ENCODE measurements at places on chromosomes 16 and 17.

DNA sequence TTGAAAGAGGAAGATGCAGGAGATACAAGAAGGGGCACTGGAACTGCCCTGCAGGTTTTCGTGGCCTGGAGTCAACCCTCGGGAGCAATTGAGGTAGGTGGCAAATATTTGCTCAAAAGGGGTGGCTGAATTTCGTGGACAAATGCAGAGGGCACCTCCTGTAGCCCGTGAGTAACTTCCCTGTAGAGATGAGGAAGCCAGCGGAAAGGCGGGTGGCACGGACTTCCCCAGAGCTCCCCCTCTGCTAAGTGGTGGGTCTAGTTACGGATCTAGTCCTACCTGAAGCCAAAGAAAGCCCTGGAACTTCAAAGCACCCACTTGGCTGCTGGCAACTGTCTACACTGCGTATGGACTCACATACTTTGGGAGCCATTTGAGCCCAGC is 1.0 kb upstream of the ATP2C2 start:
- DNase-seq, result no peak

DNA sequence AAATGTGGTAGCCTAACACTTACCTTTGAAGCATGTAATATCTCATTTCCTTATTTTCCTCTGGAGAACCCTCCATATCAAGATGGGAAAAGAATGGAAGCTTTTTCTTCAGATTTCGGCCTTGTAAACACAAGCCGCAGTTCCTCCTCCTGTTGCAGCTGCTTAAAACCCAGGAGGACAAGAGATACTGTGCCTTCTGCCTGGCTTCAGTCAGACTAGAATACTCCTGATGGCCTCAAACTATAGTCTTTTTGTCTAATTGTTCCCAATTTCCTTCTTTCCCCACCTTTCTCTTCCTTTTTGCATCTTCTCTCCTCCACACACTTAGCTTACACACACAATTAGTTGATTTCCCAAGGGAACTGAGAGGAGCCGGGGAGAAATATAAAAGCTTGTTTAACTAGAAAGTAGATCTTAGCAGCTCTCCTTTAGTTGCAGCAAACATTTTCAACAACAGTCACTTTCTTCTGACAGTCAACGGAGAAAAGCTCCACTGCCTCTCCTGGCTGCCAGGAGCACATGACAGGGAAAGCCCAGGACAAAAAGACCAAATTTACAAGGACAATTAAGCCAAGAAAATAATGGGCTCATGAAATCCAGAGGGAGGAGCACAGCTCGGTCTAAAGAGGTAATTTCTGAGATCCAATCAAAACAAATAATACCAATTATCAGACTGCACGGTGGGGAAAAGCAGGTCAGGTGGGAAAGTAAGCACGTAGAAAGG is 76.4 kb upstream of the C17orf78 start:
- no peak for DNase-seq

- no peak for DNase-seq
Measured at GRCh38 chr17:19540706-19541370, 7.2 kb downstream of the SLC47A1 start.

GRCh38 chr16:82177555-82177954 is 7.5 kb upstream of the MPHOSPH6 start:
- DNase-seq, result no peak

DNA sequence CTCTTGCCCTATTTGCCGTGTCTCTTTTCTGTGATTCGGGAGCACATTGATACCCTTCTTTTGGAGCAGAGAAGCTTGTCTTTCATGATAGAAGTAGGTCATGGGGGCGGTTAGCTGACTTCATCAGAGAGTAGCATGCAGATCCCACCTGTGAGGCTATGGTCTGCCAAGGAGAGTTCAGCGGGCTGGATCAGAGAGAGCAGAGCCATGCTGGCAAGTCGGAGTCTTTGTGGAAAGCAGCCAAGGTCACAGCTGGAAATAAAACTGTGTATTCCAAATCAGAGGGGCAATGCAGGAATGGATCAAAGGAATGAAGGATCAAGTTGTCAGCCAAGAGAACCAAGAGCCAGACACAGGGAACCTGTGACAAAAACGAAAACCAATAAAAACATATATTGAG is 595.9 kb downstream of the WWOX start:
- no peak for DNase-seq

DNA sequence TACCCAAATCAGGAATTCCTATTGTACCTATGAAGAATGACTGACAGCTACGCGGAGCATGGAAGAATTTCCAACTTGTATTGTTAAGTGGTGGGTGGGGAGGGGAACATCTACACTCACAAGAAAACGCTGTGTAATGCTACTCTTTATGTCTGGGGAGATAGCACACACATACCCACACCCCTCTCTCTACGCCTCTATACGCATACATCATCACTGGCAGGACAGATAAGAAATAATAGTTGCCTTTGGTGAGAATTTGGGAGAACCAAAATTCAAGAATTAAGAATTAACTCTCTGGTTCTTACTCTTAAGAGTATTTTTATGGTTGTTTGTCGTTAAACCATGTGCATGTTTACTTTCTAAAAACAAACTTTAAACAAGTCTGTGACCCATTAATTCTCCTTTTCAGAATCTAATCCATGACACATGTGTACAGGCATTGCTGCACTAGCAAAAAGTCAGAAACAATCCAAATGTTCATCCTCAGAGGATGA is 33.9 kb downstream of the CREBBP start:
- no peak for DNase-seq

GRCh38 chr17:57902117-57902799 is 52.4 kb upstream of the MRPS23 start:
- no peak for DNase-seq

DNA sequence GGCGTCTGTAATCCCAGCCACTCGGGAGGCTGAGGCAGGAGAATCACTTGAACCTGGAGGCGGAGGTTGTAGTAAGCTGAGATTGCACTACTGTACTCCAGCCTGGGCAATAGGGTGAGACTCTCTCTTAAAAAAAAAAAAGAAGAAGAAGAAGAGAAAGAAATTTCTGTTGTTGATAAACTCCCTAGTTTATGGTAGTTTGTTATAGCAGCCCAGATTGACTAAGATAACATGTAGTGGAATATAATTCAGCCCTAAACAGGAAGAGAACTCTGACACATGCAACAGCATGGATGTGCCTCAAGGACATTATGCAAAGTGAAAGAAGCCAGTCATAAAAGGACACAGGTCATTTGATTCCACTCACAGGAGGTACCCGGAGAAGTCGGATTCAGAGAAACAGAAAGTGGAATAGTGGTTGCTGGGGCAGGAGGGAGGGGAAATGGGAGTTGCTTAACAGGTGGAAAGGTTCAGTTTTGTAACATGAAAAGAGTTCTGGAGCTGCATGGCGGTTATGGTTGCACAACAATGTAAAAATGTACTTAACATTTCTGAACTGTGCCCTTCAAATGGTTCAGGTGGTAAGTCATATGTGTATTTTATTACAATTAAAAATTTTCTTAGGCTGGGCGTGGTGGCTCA is 26.0 kb upstream of the PRM1 start:
- no peak for DNase-seq

Data from right renal cortex interstitium (tissue), 3 donors.